Activated CD4-positive, alpha-beta T cell treated with anti-CD3 and anti-CD28 coated beads for 1 hour (primary cell): ENCODE measurements at places on chromosomes 6 and 20.

- DNase-seq = no peak
Measured at GRCh38 chr6:26122005-26122388, 34.8 kb downstream of the HFE start.

- no peak for DNase-seq
Measured at GRCh38 chr20:62785393-62785792, 10.9 kb upstream of the MRGBP start.

- DNase-seq = no peak
Measured at GRCh38 chr6:42251500-42251899, 33.8 kb upstream of the MRPS10 start.

DNA sequence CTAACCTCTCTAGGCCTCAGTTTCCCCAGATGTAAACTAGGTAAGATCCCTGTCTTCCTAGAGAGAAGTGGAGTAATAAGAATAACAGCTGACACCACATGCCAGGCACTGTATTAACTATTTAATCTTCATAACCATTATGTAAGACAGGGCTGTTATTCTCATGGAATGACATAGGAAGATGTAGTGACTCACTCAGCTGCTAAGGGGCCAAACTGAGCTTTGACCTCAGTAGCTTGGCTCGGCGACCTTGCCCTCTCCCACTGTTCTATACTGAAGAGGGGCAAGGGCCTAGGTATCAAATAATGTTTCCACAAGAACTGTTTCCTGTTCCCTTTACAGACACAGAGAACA is 2.9 kb upstream of the MDGA1 start:
- no peak for DNase-seq

- no peak for DNase-seq
Measured at GRCh38 chr20:54029176-54029575, 41.2 kb downstream of the BCAS1 start.
